ENCODE measurements at places on chromosomes 5 and 9.

DNA sequence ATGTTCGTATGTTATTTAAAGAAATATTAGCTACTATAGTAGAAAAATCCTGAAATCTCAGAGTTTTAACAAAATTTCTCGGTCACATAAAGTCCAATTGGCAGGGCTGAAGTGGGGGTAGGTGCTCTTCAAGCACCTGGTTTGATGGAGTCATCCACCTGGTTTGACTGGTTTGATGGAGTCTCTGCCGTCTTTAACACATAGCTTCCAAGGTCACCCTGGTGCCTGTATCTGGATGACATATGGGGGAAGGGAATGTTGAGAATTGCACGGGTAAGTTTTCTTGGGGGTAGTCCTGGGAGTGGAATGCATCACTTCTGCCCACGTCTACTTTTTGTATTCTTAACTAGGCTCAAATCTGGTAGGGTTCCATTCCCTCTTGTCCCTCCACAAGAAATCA lies 351.2 kb downstream of the SH3GL2 start:
- no peak for DNase-seq

- no peak for DNase-seq
These were observed 98.7 kb upstream of the MPDZ start for GRCh38 chr9:13378154-13378553.

DNA sequence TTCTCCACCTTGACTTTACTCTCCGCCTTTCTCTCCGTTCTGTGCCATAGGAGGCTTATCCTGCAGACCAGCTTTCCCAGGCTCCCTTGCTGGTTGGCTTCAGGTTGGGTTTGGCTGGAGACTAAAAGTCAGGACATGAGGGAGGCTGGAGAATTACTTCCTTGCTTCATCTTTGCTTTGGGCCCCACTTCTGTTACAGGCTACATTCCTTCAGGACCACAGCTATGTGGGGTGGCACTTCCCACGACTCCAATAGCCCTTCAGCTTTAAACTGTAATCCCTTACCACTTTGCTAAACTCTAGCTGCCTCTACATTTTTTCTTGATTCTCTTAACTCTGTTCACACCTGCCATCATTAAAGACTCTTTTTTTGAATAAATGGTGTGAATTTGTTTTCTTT lies 186.7 kb upstream of the NR4A3 start:
- no peak for DNase-seq

GRCh38 chr5:159402311-159402710 lies 72.0 kb upstream of the IL12B start:
- no peak for DNase-seq

DNA sequence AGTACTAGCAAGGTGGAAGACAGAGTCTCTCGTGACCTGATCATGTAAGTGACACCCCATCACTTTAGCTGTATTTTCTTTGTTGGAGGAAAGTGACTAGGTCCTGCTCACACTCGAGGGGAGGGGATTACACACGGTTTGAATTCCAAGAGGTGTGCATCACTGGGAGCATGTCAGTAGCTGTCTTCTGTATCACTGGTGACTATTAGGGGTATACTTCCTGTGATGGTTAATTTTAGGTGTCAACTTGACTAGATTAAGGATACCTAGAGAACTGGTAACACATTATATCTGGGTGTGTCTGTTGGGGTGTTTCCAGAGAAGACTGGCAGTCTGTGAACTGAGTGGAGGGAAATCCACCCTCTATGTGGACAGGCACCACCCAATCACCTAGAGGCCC lies 22.5 kb downstream of the FOXD1 start:
- DNase-seq = no peak

GRCh38 chr5:36854402-36855140 lies 22.0 kb upstream of the NIPBL start:
- DNase-seq = no peak

DNA sequence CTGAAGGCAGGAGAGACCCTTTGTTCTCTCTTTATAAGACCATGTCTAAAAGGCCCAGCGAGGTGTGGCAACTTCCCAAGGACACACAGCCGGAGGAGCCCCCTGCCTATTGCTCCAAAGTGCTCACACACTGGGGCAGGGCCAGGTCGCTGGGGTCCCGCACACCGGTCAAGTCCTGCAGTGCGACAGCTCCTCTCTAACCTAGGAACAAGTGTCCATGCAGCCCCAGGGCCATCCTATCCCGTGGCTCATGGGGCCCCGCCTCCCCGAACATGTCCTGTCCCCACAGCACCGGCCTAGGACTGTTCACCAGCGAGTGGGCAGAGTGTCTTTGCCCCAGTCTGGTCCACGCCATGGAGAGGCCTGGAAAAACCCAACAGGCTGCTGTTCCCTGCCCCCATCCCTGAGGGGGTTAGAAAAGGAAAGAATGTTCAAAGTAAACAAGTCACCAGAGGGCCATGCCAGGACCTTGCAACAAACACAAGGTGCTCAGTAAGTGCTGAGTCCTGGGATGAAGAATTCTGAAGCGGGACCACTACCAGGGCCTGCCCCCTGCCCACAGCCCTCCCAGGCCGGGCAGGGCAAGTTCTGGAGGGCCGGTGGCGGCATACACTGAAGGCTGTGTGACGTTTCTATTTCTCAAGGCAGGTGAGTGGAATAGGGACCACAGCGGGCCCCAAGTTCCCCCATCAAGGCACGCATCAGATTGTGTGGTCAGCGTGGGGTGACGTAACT lies 938 bp downstream of the NINJ1 start:
- DNase-seq = peak; percentile 75

GRCh38 chr9:108040783-108041182 lies 551.2 kb upstream of the KLF4 start:
- no peak for DNase-seq

- no peak for DNase-seq
These were observed 149.2 kb upstream of the CDKN2B start for GRCh38 chr9:22158271-22158670.

- DNase-seq = no peak
These were observed 40.4 kb upstream of the FLT4 start for GRCh38 chr5:180689775-180690174.

DNA sequence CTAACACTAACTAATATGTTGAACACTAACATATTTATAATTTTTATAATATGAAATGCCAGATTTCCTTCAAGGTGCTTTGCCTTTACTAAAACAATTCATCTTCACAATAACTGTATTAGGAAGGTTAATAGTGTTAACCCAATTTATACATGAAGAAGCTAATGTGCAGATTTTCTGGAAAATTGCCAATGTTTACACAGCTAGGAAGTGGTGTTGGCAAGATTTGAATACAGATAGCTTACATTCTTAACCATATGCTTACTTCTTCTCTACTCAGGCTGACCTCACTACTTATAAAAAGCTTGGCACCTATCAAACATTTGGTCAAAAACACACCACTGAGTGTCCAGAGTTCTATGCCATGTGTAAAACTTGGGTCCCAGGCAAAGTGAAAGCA lies 445.4 kb upstream of the ITGA1 start:
- no peak for DNase-seq

GRCh38 chr5:145946112-145946861 lies 9.9 kb downstream of the SH3RF2 start:
- no peak for DNase-seq

DNA sequence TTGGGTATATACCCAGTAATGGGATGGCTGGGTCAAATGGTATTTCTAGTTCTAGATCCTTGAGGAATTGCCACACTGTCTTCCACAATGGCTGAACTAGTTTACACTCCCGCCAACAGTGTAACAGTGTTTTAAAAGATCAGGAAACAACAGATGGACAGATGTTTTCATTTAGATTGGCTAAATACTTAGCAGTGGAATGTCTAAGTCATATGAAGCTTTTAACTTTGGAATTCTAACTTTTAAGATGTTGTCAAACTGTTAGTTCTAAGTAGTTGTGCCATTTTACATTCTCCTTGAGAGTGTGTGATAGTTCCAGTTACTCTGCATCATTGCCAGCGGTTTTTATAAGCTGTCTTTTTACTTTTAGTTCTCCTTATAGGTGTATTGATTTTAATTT lies 688.8 kb downstream of the SEMA5A start:
- DNase-seq = no peak

GRCh38 chr9:75085640-75086039 lies 2.3 kb downstream of the NMRK1 start:
- no peak for DNase-seq
